Globus pallidus (tissue), 1 donor: ENCODE measurements at places on chromosomes 7 and 10.

DNA sequence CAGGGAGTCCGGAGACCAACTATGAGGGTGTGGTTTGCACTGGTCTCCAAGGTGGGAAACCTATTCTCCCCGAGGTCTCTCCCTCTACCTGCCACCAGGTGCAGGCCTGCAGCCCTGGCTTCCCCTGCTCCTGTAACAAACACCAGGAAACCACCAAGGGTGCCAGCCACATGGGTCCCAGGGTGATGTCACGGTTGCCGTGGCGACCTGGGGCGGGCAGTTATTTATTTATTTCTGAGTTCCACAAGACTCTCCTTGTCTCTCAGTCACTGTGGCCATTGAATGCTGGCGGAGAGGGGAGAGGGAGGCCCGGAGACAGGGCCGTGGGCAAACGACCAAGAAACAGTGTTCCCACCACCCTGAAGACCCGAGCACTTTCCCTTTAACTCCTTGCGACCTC lies 27.0 kb downstream of the MMD2 start:
- peak; percentile 93 for DNase-seq

DNA sequence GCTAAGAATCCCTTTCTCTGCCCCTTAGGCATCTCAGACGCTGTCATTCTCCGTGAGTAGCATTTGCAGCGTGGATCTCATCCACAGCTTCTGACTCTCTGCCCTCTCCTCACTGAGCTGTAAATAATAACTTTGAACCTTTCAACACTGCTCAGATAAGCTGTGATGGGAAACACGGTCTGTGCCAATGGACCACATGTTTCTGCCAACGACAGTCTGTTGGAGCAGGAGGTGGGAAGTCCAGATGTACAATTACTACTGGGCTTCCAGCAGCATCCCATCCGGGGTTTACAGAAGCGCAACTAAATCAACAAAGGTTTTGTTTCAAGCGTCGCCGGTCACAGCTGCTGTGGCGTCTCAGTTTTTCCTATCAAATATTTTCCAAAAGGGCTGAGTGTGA lies 1110.6 kb downstream of the TYW1 start:
- no peak for DNase-seq

DNA sequence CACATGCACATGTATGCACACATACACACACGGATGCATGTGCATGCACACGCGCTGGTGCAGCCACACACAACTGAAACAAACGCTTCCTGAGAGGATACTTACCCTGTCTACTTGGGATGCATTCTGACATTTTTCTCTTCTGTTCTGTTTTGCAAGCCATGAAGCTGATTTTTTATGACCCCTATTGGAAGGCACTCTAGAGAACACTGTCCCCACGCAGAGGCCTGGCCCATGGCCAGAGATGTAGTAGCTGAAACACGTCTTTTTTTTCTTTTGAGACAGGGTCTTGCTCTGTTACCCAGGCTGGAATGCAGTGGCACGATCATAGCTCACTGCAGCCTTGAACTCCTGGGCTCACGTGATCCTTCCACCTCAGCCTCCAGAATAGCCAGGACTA lies 47.9 kb downstream of the VWA2 start:
- no peak for DNase-seq

- DNase-seq, result no peak
Measured at GRCh38 chr10:24882047-24882698, 70.2 kb downstream of the PRTFDC1 start.

DNA sequence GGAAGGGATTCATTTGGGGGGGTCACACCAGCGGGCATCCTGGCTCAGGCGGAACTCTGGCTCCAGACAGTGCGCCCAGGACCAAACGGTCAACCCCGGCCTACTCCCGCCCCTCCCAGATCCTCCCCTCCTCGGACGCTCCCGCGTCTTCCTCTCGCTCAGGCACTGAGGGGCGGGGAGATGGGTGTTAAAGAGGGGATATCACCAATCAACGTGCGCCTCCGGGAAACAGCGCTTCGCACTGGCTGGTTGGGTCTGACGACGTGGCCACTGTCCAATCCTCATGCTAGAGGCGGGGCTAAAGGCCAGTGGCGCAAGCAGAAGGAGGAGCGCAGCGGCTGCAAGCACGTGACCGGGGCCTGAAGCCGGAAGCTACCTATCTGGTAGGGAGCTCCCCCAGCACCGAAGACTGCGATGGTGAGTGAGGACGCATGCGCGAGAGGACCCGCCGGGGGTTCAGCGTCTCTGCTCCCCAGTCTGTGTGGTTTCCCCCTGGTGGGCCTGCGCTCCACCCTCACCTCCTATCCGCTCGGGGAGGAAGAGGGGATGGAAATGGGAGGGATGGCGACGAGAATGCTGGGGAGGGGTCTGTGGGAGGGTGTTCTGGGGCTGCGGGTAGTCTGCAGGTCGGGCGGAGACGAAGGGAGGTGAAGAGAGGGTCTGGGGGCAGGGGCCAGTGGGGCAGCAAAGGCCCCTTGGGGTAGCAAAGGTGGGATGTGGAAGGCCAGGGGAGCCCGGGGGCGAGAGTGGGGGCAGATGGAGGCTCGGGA lies at the start of gene LAMTOR4:
LAMTOR4 (plus strand) TSS at position 360 of the 770 bp plus-strand sequence; CDS start at position 415, 55 bp downstream.
- DNase-seq, result peak; percentile 99

DNA sequence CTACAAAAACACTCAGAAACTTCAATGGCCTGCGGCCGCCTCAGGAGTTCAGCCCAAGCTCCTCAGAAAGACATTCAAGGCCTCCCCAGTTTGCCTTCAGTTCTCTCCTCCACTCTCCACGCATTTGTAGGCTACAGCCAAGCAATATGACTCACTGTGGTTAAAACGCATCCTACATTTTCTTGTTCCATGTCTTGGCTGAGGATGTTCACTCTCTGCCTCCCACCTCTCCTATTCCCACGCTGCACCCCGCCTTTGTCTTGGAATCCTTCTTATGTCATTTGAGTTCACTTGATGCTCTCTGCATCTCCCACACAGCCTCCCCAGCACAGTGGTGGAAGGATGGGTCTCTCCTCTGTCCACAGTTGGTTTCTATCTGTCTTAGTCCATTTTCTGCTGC lies 184.8 kb downstream of the NPSR1 start:
- DNase-seq, result no peak
